NCI-H1092 (cell line): ENCODE measurements at places on chromosomes 16 and 17.

DNA sequence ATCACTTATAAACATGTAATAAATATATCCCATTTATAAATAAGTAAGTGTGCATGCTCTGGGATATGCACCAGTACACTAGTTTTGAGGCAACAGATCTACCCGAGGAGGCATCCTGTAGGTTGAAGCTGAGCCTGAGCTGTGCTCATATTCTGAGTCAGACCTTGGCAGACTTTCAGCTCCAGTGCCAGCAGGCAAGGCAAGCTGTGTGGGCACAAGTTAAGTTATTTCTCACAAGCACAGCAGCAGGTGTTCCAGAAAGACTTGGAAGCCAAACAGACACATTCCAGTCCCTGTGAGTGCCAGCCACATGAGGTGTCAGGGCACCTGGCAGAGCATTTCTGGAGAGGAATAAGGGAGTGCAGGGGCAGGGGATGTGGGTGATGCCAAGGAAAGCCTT lies 1.3 kb upstream of the CLEC19A start:
- no peak for DNase-seq

DNA sequence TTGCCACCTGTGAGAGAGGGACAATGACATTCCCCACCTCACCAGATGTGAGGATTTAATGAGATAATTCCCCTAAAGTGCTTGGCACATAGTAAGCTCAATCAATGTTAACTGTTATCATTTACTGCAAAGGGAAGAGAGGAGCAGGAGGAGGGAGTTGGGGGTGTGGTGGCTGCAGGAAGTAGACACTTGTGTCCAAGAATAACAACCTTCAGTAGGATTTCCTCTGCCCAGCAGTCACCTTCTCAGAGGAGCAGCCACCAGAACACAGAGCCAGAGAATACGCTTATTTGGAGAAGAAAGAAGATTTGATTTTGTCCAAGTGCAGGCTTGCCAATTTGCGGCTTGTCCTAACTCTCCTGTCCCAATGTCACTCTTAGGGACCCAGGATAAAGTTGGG lies 10.2 kb downstream of the CBX4 start:
- DNase-seq, result no peak

DNA sequence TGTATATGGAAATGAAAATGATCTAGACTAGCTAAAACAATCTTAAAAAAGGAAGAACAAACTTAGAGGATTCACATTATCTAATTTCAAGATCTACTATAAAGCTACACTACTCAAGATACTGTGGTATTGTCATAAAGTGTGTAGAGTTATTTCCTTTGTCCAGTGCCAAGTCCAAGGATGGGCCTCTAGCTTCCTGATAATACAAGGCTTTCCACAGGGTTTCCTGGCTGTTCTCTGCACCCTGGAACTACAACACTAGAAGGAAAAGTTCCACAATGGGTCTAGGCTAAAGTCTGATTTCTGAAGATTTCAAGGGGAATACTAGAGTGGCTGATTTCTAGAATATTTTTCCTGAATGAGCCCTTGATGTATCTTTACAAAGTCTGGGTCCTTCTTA lies 34.2 kb downstream of the TBC1D3B start:
- DNase-seq, result no peak

DNA sequence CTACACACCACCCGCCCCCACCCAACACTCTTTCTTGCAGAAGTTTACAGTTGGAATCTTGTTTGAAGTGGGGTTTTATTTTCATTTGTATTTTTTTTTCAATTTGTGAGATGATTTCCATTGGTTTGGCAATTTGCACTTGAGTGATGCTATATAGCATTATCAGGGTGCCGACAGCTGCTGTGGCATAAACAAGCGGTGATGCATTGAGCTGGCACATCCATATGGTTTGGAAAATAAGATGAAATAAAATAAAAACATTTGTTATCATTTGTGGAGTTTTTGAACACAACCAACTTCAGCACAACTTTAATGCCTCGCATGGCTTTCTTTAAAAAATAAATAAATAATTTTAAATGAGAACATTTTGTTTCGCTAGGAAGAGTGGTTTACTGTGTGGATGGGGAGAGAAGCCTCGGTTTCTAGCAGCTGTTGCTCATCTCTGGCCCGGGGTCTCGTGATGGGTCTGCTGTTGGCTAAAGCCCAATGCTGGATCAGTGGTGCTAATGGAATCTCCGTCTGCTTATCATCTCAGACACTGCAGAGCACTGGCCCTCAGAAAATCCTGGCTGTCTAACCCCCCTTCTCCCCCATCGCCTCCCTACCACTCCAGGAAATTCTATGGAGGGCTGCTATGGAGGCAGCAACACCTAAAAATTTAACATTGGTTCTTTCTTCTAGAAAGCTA lies 192.3 kb upstream of the MAF start:
- DNase-seq, result no peak

- no peak for DNase-seq
Observed at GRCh38 chr17:77354670-77355455, 214.1 kb downstream of the SEC14L1 start.

GRCh38 chr16:12406926-12407690 lies 396.6 kb downstream of the CPPED1 start:
- no peak for DNase-seq

GRCh38 chr16:30662449-30662848 lies 4.2 kb downstream of the FBRS start:
- DNase-seq, result no peak

DNA sequence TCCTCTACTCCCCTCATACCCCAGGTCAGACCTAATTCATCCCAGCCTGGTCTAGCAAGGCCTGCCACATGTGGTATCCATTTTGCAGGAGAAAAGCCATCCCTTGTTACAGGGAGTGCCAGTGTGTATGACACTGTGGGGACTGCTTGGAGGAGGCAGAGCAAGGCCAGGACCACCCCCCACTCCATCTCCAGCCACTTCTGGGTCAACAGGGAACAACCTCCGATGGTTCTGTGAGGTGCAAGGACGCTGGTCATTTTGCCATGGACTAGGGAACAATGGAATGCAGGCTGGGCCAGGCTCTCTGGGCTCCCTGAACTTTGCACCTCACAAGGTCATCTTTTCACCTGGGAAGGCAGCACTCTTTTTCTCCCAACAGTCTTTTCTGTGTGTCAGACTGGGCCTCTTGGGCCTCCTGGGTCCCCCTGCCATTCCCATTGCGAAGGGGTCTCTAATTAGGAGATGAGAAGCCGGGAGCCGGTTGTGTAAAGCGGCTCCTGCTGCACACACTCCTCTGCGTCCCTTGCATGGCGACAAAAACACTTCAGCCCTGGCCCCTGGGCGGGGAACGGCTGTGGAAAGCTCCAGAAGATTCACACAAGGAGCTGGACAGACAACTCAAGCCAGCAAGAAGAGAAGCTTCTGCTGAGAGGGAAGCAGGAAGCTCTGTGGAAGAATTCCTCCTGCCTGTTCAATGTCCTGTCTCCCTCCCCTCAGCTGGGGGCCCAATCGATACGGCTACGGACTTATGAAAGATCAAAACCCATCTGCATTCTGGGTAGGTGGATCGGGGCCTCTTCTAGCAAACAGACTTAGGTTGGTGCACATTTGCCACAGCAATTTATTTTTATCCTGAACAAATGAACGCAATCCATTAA lies 38.5 kb upstream of the MTSS2 start:
- DNase-seq, result no peak

DNA sequence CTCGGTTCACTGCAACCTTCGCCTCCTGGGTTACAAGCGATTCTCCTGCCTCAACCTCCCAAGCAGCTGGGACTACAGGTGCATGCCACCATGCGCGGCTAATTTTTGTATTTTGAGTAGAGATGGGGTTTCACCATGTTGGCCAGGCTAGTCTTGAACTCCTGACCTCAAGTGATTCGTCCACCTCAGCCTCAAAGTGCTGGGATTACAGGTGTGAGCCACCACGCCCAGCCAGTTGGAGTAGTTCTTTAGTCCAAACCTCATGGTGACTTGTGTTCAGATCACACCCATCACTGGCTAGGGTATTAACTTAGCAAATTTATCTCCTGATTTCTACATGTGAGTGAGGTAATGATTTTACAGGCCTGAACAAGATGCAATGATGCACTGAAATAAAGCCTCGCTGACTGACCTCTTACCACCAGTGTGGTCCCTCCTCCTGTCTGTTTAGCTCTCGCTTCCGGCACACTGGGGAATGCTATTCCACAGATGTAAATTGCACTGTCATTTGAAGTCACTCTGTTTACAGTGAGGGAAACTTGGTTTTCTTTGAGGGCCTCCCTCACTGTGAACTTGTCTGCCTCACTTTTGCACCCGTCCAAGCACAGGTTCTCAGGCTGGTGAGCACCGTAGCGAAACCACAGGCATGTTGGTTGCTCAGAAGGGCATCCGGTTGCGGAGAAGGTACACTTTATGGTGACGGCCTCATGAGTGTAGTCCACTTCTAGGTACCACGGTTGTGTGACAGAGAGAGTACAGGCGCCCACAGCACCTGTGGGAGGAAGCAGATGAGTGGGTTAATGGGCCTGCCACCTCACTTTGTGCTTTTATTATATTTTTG lies 5.5 kb downstream of the IGSF6 start:
- no peak for DNase-seq

- no peak for DNase-seq
Observed at GRCh38 chr16:17408296-17408695, 62.5 kb downstream of the XYLT1 start.
